ENCODE measurements at places on chromosomes 13 and 19.

GRCh38 chr13:42968906-42969305 is 23.1 kb downstream of the EPSTI1 start:
- no peak overlapping the region for H3K27ac ChIP-seq
- H3K36me3 ChIP-seq: no peaks in the 10 kb centered on the region

- H3K27ac ChIP-seq: no peak overlapping the region
- H3K27me3 ChIP-seq: no peaks in the 10 kb centered on the region
- peaks cover 6% of the 10 kb centered on the region for H3K36me3 ChIP-seq
- H3K4me1 ChIP-seq: peaks cover 7% of the 10 kb centered on the region
Observed at GRCh38 chr19:3852614-3853254, 16.1 kb downstream of the ZFR2 start.

- DNase-seq: peak; percentile 59
- peak overlapping the region; percentile 50 for H3K4me3 ChIP-seq
- no peaks in the 10 kb centered on the region for H3K36me3 ChIP-seq
Observed at GRCh38 chr19:21483589-21484170, 21.7 kb upstream of the ZNF429 start.

DNA sequence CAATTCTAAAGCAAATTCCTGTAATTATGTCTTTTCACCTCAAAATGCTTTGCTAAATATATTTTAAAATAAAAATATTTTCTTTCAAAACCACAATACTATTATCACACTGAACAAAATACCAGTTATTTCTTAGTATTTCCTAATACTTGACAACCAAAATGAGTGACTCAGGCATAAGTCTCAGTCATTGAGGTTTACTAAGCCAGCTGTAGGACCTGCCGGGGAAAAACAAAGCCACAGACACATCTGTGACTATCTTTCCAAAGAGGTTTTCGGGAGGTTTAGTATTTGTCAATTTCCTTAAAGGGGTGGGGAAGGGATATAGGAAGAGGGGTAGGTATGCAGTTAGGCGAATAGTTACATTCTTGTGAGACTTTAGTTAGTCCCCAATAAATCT is 3.2 kb upstream of the ZNF235 start:
- H3K27me3 ChIP-seq: peaks cover 8% of the 10 kb centered on the region
- H3K4me1 ChIP-seq: peaks cover 6% of the 10 kb centered on the region
- no peak overlapping the region for H3K4me3 ChIP-seq
- peaks cover 4% of the 10 kb centered on the region for H3K36me3 ChIP-seq
- H3K27ac ChIP-seq: no peak overlapping the region
- DNase-seq: no peak

Data from stimulated activated naive B cell treated with anti-CD40 and anti-IgM and Interleukin-4, amounts not matched to agents 10 μg/mL and 1 μg/mL and 100 μg/mL, for 72 hours (primary cell).